ENCODE measurements at places on chromosomes 13 and 19.

- no peak for DNase-seq
These were observed 383.4 kb downstream of the EFNB2 start for GRCh38 chr13:106152047-106152446.

DNA sequence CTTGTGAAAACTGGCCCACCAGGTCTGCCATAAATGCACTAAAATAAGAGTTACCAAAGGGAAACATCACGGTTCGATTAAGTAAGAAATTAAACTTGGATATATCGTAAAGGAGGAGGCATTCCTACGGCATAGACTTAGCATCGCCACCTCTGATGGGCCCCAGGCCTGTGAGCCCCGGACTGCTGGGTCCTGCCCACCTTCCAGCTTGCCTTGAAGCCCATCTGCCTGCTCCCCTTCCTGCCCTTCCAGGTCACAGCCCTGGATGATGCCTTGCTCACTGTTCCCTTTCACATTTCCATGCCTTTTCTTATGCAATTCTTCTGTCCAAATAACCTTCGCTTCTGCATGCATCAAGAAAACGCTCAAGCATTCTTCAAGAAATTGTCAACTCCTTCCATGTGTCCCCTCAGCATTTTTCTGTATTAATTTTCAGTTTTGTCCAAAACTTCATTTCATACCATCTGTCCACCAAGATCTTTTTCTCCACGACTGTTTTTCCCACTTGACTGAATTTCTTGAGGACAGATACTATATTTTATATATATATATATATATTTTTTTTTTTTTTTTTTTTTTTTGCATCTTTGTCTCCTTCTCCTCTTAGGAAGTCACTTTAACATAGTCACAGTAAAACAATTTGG is 91.2 kb downstream of the DOCK9 start:
- no peak for DNase-seq

DNA sequence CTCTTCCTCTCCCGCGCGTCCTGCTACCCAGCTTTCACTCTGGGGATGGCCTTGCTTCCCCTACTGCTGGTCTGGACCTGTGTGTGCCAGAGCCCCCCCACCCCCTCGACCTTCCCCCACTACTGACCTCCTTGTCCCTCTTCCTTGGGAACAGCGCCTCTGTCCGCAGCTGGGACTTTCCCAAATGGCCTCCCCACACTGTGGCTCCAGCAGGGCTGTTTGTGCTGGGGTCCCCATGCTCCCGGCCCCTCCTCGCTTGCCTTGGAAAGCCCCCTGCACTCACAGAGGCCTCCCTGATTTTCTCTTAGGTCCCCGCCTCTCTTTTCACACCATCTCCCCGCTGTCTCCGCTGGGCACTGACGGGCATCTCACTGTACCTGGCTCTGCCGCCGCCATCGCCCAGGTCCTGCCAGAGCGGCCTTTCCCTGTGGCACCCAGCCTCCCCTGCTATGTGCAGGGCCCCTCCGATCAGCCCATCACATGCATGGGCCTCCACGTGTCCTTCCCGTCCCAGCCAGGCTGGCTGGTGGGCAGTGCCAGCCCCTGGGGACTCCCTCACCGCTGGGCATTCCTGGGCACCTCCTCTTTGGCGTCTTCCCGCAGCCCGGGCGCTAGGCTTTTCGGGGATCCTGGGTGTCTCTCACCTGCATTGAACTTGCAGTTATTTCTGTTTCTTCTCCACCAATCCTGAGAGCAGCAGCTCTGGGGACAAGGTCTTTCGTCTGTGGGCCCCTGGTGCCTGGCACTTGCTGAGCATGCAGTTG is 118.7 kb downstream of the ATP11A start:
- DNase-seq: no peak

DNA sequence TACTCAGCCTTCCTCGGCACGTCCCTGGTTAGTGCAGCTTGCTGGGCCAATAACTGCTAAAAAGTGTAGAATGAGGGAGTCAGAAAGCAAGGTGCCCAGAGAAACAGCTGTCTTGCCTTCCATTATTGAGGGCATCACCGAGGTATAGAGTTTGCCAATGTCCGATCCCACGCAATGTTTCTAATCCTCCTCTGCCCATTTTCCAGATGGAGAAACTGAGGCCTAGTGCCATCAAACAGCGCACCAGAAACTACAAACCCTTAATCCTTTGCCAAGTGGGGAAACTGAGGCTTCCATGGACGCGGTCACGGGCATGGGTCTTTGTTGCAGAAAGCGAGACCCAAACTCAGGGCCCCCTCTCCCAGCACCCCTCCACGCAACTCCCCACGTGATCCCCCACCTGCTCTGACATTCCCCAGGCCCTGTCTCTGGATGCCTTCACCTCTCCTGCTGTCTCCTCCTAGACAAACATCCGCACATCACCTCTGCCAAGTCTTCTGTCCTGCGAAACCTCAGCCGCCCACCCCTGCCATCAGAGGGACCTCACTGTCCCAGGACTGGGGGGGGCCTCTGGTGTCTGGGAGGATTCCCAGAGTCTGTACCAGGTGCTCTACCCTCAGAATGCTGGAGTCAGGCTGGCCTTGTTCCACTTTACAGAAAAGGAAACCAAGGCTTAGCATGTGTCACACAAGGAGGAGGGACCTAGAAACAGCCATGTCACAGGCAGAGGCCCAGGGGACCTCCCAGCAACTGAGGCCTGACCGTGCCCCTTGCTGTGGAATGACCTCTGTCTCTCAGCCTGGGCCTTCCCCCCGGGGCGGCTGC is 930 bp upstream of the PDE4C start:
- DNase-seq: no peak

DNA sequence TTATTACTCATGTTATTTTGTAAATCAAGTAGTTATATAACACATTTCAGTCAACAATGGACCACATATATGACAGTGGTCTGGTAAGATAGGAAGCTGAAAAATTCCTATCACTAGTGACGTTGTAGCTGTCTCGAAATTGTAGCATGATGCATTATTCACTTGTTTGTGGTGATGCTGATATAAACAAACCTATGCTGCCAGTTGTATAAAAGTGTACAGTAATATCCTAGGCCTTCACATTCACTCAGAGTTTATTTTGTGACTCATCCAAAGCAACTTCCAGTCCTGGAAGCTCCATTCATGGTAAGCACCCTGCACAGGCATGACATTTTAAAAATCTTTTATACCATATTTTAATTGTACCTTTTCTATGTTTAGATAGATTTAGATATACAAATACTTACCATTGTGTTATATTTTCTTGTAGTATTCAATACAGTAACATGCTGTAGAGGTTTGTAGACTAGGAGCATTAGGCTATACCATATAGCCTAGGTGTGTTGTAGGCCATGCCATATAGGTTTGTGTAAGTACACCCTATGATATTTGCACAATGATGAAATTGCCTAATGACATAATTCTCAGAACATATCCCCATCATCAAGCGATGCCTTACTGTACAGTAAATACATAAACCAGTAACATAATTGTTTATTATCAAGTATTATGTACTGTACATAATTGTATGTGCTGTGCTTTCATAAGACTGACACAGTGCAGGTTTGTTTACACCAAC is 49.3 kb downstream of the IFT88 start:
- DNase-seq: no peak

All from cerebellar cortex (tissue), 1 donor.